H9 (cell line): ENCODE measurements at places on chromosomes 12 and 14.

- H3K4me3 ChIP-seq: no peak overlapping the region
- H3K27me3 ChIP-seq: no peaks in the 10 kb centered on the region
- no peak overlapping the region for H3K27ac ChIP-seq
- no peak for DNase-seq
- H3K36me3 ChIP-seq: no peaks in the 10 kb centered on the region
Measured at GRCh38 chr12:122646517-122647217, 56.5 kb downstream of the HCAR2 start.

DNA sequence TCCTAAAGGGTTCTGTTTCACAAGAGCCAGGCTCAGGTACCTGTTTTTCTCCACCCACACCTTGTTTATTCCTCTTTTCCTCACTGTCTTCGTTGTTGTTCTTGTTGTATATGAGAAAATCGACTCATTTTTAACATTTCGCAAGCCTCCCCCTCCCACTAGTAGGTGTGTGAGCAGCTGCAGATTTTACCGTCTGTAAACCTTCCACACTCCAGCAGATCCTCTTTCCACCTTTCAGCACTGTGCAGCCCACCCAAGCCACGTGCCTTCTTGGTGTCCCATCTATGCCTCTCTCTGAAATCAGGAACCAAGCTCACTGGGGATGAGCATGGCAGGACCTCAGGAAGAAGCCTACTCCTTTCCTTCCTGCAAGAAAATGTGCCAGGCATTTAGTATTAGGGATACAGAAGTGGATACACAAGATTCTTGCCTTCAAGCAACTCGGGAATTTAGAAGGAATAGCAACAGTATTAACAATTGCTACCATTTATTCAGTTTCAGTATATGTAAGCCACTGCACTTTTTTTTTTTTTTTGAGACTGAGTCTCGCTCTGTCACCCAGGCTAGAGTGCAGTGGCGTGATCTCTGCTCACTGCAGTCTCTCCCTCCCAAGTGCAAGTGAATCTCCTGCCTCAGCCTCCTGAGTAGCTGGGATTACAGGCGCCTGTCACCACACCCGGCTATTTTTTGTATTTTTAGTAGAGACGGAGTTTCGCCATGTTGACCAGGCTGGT, 113.6 kb downstream of the CHST11 start:
- no peak overlapping the region for H3K27ac ChIP-seq
- no peaks in the 10 kb centered on the region for H3K4me1 ChIP-seq

GRCh38 chr12:96212456-96213375, 18.5 kb downstream of the ELK3 start:
- H3K4me3 ChIP-seq: no peak overlapping the region
- no peak overlapping the region for H3K27ac ChIP-seq
- H3K36me3 ChIP-seq: no peaks in the 10 kb centered on the region
- H3K27me3 ChIP-seq: no peaks in the 10 kb centered on the region

GRCh38 chr14:102249041-102249440, 55.9 kb downstream of the MOK start:
- H3K27me3 ChIP-seq: peaks cover 3% of the 10 kb centered on the region; the same call in 1 of the 2 replicates
- no peak for DNase-seq
- peak overlapping the region; percentile 33; the same call in 2 of the 3 replicates for H3K4me3 ChIP-seq
- H3K27ac ChIP-seq: no peak overlapping the region

- no peak overlapping the region for H3K4me3 ChIP-seq
- no peak for DNase-seq
- H3K27ac ChIP-seq: no peak overlapping the region
- no peaks in the 10 kb centered on the region for H3K27me3 ChIP-seq
Measured at GRCh38 chr12:111312708-111313107, 56.2 kb downstream of the PHETA1 start.

DNA sequence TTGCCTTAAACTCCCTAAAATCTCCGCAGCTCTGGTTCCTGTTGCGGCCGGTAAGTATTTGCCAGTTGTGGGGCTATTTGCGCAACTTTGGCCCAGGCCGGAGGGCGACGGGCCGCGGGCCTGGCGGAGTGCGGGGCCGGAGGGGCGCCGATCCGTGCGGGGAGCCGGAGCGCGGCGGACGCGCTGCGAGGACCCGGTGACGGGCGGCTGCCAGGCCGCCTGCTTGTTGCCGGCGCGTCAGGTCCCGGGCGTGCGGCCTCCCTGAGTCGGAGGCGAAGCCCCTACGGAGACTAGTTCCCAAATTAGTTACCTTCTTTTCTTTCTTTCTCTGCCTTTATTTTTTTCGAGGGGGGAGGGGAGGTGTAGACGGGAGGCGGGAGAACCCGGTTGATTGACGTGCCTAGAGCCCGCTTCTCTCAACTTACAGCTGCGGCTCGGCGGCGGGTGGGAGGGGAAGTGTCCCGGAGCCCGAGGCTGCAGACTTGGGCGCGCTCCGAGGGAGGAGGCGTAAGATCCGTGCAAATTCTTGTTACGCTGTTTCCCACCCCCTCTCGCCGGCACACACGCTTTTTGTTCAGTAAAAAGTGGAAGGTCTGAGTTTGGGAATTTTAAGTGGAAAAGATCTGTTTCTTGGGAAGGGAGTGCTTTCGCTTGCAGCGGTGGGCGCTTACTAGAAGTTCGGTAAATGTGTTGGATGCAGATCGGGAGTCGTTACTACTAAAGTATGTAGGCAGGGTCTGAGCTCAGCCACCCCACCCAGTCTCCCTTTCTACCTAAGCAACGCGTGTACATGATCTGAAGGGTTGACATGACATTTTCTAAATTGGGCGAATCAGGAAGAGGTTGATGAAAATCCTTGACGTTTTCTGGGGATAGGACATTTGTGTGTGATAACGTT, 576 bp downstream of the ZBTB1 start:
- H3K36me3 ChIP-seq: peaks cover 3% of the 10 kb centered on the region; the same call in 2 of the 3 replicates
- H3K27me3 ChIP-seq: no peaks in the 10 kb centered on the region
- peak; percentile 88 for DNase-seq
- H3K4me3 ChIP-seq: peak overlapping the region; percentile 86

DNA sequence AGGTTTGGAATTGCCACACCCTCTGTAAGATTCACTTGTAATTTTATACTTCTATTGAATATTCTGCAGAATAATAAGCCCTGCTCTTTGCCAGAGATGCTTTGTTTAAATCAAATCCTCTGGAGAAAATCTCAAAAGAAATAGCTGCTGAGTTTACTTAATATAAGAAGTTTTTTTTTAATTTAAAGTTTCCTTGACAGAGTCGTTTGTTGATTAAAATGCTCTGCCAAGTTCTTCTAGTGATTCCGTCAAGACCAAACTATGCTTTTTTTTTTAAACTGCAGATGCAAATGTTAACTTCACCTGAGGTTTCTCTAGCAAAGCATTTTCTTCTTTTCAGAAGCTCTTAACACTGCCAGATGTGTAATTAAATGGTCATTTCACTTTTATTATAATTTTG, 13.4 kb upstream of the NAV3 start:
- no peak overlapping the region for H3K27ac ChIP-seq
- H3K4me1 ChIP-seq: no peaks in the 10 kb centered on the region

- H3K4me3 ChIP-seq: no peak overlapping the region
- H3K27ac ChIP-seq: no peak overlapping the region
- H3K27me3 ChIP-seq: no peaks in the 10 kb centered on the region
Measured at GRCh38 chr14:72701605-72702004, 192.3 kb downstream of the DPF3 start.

- no peak for DNase-seq
- no peaks in the 10 kb centered on the region for H3K27me3 ChIP-seq
- H3K27ac ChIP-seq: no peak overlapping the region
- no peaks in the 10 kb centered on the region for H3K36me3 ChIP-seq
- no peaks in the 10 kb centered on the region for H3K4me1 ChIP-seq
Measured at GRCh38 chr12:45572114-45572513, 157.4 kb upstream of the ARID2 start.

- H3K27ac ChIP-seq: no peak overlapping the region
- no peak for DNase-seq
- no peaks in the 10 kb centered on the region for H3K27me3 ChIP-seq
- no peaks in the 10 kb centered on the region for H3K36me3 ChIP-seq
- no peak overlapping the region for H3K4me3 ChIP-seq
Measured at GRCh38 chr14:75934998-75935628, 46.7 kb downstream of the TGFB3 start.

DNA sequence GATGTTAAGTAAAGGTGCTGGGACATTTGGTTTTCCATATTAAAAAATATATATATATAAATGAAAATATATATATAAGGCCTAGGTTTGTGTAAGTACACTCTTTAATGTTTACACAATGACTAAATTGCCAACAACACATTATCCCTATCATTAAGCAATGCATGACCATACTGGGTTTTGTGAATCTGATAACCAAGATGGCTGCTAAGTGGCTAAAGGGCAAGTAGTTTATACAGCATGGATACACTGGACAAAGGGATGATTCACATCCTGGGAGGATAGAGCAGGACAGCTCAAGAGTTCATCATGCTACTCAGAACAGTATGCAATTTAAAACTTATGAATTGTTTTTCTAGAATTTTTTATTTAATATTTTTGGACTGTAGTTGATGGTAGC, 89.3 kb downstream of the FIGNL2 start:
- peaks cover 14% of the 10 kb centered on the region; the same call in 1 of the 2 replicates for H3K36me3 ChIP-seq
- H3K4me1 ChIP-seq: 0 out of 2 replicates have a peak, but pooled peaks cover 3% of the 10 kb centered on the region
- DNase-seq: no peak
- no peaks in the 10 kb centered on the region for H3K27me3 ChIP-seq

DNA sequence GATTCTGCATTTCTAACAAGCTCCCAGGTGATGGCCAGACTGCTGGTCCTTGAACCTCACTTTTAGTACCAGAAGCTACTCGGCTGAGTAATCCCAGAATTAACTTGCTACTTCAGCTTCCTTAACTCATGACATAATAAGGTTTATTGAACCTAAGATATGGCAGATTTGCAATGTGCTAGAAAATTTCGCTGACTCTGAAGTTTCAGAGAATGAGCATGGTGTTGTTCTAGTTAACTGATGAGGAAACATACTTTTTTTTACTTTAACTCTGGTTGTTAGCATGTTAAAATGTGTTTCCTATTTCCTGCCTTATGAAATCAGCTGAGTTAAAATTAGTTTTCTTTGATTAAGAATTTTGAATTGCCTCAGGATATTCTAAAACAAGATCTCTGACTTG, 23.1 kb upstream of the COX16 start:
- peaks cover 7% of the 10 kb centered on the region for H3K4me1 ChIP-seq
- peaks cover 8% of the 10 kb centered on the region for H3K36me3 ChIP-seq
- H3K27me3 ChIP-seq: no peaks in the 10 kb centered on the region
- no peak for DNase-seq

DNA sequence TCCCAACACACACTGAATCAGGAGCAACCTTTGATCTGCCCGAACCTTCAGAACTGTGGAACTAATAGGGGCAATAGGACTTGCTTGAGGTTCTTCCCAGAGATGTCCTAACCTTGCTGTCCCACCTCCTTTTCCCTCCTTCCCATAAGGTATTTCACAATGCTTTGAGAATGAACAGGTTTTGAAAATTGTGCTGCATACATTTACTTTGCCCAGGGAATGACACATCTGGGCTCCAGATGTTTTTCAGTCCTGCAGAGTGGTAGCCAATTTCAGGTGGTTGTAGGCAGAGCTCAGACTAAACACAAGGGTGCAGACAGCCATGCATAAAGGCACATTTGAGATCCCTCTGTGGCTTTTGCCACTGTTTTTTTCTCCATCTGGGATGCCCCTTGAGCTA, 206.7 kb upstream of the PWP1 start:
- H3K27me3 ChIP-seq: 0 out of 2 replicates have a peak, but pooled peaks cover 2% of the 10 kb centered on the region
- no peaks in the 10 kb centered on the region for H3K36me3 ChIP-seq
- H3K4me1 ChIP-seq: no peaks in the 10 kb centered on the region
- H3K27ac ChIP-seq: no peak overlapping the region
- no peak overlapping the region for H3K4me3 ChIP-seq
- DNase-seq: no peak

DNA sequence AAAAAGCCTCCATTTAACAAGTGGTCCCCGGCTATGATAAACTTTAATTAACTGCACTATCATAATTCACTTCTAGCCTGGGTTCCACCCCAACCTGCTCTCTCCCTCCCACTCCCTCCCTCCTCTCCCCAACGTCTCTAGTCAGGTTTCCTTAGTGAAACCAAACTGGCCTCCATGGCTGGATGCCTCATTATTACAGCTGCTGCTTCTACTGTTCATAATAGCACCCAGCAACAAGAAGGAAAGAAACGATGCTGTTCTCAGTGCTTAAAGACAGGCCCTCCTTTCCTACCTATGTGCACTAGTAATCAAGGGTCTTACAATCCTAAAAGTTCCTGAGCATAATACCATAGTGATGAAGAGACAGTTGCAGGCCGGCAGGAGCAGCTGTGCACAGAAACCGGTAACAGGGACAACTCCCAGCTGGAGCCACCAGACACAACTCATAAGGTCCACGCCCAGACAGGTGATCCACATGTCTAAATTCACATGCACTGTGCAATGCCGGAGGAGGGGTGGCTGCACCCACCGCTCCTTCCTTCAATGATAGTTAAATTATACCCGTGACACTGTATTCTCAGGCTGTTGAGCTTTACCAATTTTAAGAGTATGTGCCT, 6.2 kb downstream of the IRF2BPL start:
- peaks cover 6% of the 10 kb centered on the region for H3K4me1 ChIP-seq
- no peak for DNase-seq
- no peaks in the 10 kb centered on the region for H3K27me3 ChIP-seq
- H3K4me3 ChIP-seq: no peak overlapping the region
- peaks cover 4% of the 10 kb centered on the region; the same call in 1 of the 2 replicates for H3K36me3 ChIP-seq

- no peaks in the 10 kb centered on the region for H3K4me1 ChIP-seq
- no peak overlapping the region for H3K4me3 ChIP-seq
- no peak overlapping the region for H3K27ac ChIP-seq
- H3K36me3 ChIP-seq: peaks cover 10% of the 10 kb centered on the region; the same call in 2 of the 3 replicates
- no peaks in the 10 kb centered on the region for H3K27me3 ChIP-seq
Measured at GRCh38 chr12:47155457-47156166, 75.9 kb upstream of the AMIGO2 start.

- H3K4me3 ChIP-seq: no peak overlapping the region
- H3K27ac ChIP-seq: no peak overlapping the region
- no peaks in the 10 kb centered on the region for H3K27me3 ChIP-seq
- H3K4me1 ChIP-seq: no peaks in the 10 kb centered on the region
- no peaks in the 10 kb centered on the region for H3K36me3 ChIP-seq
Measured at GRCh38 chr12:61987173-61987572, 273.0 kb upstream of the USP15 start.

- no peak for DNase-seq
- no peak overlapping the region for H3K4me3 ChIP-seq
- no peaks in the 10 kb centered on the region for H3K27me3 ChIP-seq
- H3K4me1 ChIP-seq: no peaks in the 10 kb centered on the region; the same call in 1 of the 2 replicates
- H3K36me3 ChIP-seq: peaks cover 84% of the 10 kb centered on the region
Measured at GRCh38 chr12:6977653-6978052, 6.9 kb downstream of the EMG1 start.

- no peaks in the 10 kb centered on the region for H3K36me3 ChIP-seq
- DNase-seq: no peak
- H3K4me3 ChIP-seq: no peak overlapping the region
- H3K4me1 ChIP-seq: no peaks in the 10 kb centered on the region
- H3K27ac ChIP-seq: no peak overlapping the region
Measured at GRCh38 chr12:101992091-101992490, 69.7 kb downstream of the WASHC3 start.

DNA sequence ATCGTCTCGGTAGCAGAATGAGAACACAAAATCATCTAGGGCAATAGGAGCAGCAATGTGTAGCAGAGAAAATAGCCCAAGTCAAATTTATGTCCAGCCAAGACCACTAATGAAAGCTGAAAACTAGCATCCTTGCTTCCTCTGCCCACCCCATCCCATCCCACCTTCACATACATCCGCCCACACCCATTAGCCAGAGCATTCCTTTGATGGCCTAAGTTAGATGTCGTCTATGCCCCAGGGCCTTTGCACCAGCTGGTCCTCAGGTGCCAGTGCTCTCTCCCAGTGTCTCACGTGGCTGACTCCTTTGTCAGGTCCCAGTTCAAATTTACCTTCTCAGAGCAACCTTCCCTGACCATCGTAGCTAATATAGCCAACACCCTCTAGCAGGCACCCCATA, 17.8 kb upstream of the PPP2R5C start:
- H3K36me3 ChIP-seq: peaks cover 15% of the 10 kb centered on the region
- no peaks in the 10 kb centered on the region for H3K27me3 ChIP-seq
- no peak for DNase-seq
- H3K4me3 ChIP-seq: no peak overlapping the region
- H3K4me1 ChIP-seq: no peaks in the 10 kb centered on the region
